Gastroesophageal sphincter (tissue), 4 donors: ENCODE measurements at places on chromosomes 1 and 21. TPM values are rescaled to one million over a fixed set of nuclear protein-coding genes. Genes with fewer than 3 reads are reported as not detected.

Gene GPR37L1
- 0.27 TPM for total RNA-seq

Gene CBR1
- total RNA-seq = 161 TPM

Gene F13B
- not detected for total RNA-seq

Gene TDRD5
- 0.16 TPM for total RNA-seq

Gene FOXO6
- 1.9 TPM for total RNA-seq

Gene UMODL1
- total RNA-seq = not detected

Gene PTPRF
- total RNA-seq = 58.1 TPM

Gene LCE3D
- not detected for total RNA-seq

Gene LCE6A
- total RNA-seq = not detected

Gene PTPN7
- total RNA-seq = 0.78 TPM

Gene MANEAL
- 2.7 TPM for total RNA-seq

Gene FCRL5
- total RNA-seq = 0.05 TPM

Gene PIGR
- 0.27 TPM for total RNA-seq

Gene DPT
- total RNA-seq = 141 TPM

- no peak for ATAC-seq
These were observed 5.5 kb downstream of the DISC1 start for GRCh38 chr1:231632119-231632518.

GRCh38 chr1:173818459-173818858, 6.0 kb upstream of the DARS2 start:
- no peak for ATAC-seq

DNA sequence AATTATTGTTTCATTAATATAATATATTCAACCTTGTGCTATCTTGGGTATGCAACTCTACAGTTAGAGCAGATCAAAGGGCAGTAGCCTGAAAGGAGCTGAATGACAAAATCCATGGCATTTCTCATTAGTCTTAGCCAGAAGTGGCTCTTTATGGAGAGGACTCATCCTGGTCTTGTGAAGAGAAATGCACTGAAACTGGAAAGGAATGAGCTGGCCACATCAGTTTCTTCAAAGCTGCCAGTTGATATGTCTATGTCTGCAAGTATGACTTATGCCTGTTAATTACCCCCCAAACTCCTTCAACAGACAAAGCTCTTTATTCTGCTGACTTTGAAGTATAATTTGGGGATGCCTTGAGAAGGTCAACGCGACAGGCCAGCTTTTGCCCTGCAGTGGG, 119.0 kb upstream of the UBE2U start:
- no peak for ATAC-seq

GRCh38 chr1:15767941-15768340, 9.3 kb downstream of the FBLIM1 start:
- ATAC-seq = no peak

- no peak for ATAC-seq
These were observed 5.5 kb downstream of the FAM131C start for GRCh38 chr1:16067933-16068332.

GRCh38 chr1:67372136-67372535, 58.1 kb downstream of the SERBP1 start:
- ATAC-seq = no peak

DNA sequence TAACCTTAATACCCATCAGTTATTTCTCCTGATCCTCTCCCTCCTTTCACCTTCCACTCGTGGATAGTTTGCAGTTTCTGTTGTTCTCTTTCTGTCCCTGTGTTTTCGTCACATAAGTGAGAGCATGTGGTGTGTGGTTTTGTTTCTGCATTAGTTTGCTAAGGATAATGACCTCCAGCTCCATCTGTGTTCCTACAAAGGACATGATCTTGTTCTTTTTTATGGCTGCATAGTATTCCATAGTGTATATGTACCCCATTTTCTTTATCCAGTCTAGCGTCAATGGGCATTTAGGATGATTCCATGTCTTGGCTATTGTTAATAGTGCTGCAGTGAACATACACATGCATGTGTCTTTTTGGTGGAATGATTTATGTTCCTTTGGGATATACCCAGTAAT, 36.6 kb upstream of the GPR25 start:
- no peak for ATAC-seq

GRCh38 chr1:23555986-23556634, 3.2 kb downstream of the ID3 start:
- ATAC-seq = no peak

DNA sequence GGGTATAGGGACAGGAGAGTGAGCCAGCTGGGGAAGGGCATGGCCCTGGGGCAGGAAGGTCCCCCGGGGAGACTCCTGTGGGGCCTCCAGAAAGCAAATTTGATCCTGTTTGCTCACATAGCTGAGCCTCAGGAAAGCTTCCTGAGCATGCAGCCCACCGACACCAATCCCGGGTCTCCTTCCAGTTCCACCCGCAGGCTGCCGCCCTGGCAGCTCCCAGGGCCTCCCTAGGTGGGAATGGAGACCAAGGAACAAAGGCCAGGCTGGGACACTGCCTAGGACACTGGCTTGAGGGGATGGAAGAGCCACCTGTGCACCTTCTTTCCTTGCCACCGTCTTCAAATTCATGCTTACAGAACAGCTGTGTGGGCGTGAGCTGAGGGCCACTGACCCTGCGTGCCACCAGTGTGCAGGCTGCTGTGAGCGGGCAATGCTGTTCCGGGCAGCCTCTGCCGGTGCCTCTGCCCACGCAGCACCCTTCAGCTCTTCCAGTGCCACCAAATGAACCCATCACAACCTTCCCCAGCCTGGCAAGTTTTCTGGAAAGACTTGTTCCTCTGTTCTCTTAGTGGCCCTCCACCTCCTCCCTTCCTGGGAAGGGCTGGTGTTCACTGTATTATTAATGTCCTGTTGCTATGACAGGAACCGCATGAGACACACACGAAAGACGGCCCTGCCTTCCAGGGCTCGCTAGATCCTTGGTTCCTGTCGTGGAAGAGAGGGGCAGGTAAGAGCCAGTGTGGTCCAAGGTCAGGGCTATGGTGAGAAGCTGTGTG, 53.6 kb downstream of the ACBD3 start:
- no peak for ATAC-seq

DNA sequence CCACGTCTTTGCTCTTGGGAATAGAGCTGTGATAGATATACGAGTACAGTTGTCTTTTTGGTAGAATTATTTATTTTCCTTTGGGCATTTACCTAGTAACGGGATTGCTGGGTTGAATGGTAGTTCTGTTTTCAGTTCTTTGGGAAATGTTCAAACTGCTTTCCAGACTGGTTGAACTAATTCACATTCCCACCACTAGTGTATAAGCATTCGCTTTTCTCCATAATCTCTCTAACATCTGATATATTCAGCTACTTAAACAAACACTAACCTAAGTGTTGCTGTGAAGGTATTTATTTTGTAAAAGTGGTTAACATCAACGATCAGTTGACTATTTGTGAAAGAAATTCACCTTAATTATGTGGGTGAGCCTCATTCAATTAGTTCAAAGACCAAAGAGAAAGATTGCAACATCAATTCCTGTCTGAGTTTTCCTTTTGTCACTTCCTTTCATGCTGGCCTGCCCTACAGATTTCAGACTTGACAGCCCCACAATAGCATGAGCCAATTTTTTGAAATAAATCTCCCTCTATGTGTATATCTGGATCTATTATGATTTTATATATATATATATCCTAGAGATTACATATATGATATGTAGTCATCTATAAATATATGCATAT, 26.7 kb upstream of the DUSP10 start:
- ATAC-seq = no peak

DNA sequence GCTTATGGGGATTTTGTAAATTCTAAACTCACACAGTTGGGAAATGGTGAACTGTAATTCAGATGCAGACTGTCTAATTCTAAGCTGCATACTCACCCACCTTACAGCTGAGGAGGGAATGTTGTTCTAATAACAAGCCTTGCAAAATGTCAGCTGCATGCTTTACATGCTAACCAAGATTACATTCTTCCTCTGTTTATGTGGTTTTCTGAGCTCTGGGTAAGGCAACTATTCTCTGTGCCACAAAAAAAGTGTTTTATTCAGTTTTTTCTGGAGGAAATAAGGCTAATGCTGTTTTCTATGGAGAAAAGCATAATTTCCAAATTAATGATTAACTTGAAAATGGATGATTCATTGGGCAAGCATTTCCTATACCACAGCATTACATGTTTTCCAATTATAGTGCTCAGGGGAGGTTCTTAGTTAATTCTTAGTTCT, 64.9 kb downstream of the RGS13 start:
- ATAC-seq = no peak

DNA sequence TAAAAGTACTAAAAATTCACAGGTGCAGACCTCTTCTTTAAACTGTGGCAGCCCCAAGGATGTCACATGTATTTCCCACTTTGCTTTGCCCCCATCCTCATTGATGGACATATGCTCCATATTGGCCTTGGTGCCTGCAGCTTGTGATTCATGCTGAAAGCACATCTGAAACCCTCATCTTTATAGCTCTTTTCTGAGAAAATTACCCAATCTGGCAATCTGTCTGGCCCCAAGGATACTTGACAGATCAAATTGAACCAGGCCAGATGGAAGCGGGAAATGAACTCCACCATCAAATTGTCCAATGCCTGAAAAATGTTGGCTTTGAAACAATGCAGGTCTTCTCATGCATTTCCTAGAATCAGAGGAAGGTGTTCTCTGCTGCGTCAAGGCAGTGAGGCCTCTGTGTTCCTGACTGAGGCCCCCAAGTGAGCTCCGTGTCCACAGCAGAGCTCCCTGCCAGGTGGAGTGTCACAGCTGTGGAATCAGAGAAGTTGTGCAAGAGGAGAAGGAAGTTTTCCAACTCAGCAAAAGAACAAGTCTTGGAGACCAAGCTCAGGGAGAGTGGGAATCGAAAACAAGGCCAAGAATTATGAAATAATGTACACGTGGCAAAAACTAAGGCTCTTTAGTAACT, 323.7 kb downstream of the PLPP3 start:
- ATAC-seq = peak; percentile 95

- ATAC-seq = no peak
These were observed 548.2 kb upstream of the ADGRL4 start for GRCh38 chr1:79554688-79555087.

DNA sequence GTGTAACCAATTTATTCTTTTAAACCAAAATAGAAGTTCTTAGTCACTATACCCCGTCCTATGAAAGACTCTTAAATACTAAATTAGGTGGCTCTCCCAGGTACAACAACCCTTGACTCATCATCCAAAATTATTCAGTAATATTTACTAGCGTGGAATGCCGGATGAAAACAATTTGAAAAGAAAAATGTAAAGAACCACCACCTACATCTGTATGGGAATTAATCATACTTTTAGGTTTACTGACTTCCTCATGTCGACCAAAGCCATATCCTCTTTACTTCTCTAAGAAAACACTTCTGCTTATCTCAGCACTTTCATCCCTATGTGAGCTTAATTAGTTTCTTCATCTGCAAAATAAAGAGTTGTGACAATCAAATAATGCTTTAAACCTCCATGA, 139.6 kb downstream of the AKT3 start:
- no peak for ATAC-seq

- ATAC-seq = no peak
These were observed 31.6 kb downstream of the SLC45A1 start for GRCh38 chr1:8349473-8349865.

DNA sequence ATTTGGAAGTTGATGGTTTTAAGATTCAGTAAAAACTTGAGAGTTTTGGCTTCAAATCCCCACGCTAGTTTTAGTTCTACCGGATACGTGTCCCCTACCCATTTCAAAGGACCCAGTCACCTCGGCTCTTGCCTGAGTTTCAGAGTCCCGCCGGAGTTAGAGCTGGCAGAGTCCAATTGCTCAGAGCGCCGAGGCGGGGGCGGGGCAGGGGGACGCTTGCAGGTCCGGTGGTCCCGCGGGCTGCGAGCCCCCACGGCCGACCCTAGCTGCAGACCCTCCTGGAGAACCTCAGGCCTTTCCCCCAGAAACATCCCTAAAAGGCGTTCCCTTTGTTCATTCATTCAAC, 765 bp upstream of the VPS45 start:
- ATAC-seq = peak; percentile 47

DNA sequence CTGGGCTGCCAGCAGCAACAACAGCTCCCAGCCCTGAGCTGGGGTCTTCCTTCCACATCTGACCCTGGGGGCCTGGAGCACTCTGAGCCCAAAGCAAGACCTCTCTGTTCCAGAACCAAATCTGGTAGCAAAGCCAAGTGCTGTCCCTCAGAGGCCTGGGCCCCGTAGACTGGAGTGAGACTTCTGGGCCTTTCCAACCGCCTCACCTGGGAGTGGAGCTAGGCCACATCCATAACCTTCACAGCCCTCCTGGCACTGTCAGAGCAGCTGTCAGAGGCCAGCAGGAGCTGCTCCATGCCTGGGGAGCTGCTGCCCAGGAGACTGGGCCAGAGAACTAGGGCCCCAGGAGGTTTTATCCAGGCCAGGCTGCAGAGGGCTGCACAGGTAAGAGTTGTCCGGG, 15.4 kb upstream of the SLC5A9 start:
- ATAC-seq = no peak

DNA sequence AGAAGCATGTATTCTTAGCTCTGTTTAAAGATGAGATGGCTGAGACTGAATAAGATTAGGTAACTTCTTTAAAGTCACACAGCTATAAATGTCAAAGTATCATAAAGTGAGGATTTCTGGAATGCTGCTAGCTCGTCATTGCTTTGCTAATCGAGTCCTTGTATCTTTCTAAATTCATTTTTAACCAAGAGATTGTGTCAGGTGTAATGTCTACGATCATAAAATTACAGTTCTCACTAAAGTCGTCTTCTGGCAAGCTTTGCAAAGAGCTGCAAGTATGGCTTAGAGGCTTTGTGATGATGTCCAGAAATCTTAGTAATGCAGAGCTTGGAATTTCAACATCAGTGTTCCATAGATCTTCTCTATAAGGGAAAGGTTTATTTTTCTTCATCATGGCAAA, 569.8 kb downstream of the LMO4 start:
- ATAC-seq = no peak

GRCh38 chr1:31802190-31803150, 13.4 kb downstream of the SPOCD1 start:
- no peak for ATAC-seq

GRCh38 chr1:43455213-43455889, 1.6 kb upstream of the HYI start:
- ATAC-seq = no peak

DNA sequence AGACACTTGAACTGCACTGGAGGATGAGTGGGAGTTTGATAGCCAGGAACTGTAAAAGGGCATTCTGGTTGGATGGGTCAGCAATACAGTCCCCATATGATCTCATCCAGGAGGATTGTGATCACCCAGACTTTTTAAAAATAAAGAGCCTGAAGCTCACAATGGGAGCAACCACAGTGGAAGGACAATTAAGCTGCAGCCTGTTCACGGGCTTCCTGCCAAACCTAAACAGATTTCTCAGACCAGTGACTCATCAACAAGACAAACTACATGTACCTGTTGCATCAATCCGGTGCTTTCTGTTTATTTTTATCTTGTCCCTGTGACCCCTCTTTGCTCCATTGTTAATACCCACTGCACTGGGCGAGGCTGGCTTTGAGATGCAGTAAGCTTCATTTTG, 52.3 kb downstream of the PAPPA2 start:
- ATAC-seq = no peak

GRCh38 chr1:51776408-51776807, 102.1 kb downstream of the NRDC start:
- ATAC-seq = no peak

- no peak for ATAC-seq
These were observed 3.0 kb downstream of the ANKRD45 start for GRCh38 chr1:173666646-173667045.
